ENCODE measurements at places on chromosomes 1 and 21.
A peak's percentile ranks its signal among the peaks of the same experiment; 100 is the strongest.

DNA sequence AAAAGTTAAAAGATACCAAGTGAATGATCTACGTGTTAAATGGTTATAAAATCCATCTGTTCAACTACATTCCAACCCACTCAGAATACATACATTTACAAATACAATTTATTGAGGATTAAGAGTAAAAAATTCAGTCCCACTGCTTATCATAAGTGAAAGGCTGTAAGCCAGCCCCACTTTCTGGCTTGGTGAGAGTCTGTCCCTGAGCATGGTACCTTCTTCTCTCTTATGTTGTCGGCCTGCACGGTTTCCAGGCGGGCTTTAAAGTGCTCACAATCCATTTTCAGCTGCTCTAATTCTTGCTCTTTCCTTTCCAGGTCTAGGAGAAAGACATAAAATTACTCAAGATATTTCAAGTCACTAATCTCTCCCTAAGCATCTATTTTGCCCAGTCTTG lies 15.2 kb downstream of the HSF2BP start:
- no peak for DNase-seq

GRCh38 chr1:3625151-3625907 lies 514 bp downstream of the TPRG1L start:
- peak; percentile 47 for DNase-seq

- DNase-seq: peak; percentile 43
Observed at GRCh38 chr1:89516055-89516454, 8.6 kb upstream of the LRRC8B start.

DNA sequence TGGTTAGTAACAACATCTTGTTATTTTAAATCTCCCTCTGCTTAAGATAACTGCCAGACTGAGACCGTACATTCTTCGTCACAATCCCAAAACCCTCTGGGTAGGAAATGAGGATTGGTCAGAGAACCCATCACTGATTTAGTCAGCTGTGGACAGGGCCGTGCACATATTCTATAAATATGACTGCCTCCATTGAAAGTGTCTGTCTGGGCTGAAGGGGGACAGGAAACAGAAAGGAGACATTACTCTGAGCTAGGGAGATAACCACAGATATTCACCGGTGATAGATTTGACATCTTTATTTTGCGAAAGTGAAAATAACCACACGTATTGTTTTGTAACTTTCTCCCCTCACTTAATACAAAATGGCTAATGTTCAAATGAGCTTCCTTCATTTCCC lies 36.9 kb upstream of the ST6GALNAC5 start:
- DNase-seq: no peak

DNA sequence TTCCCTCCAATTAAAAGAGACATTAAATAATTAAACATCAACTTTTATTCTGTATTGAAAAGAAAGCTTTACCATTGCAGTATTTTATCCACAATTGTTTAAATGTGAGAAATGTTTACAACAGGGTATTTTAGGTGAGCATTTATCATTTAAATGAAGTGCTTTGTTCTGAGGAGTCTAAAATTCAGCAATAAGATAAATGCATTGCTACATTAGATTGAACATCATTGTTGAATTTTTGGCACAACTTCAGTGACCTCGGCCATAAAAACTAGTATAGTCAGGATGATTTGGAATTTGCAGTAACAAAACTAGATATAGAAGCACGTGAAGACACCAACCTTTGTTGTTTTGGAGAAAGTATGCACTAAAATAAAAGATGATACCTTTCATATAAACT lies 692.9 kb downstream of the USP25 start:
- DNase-seq: no peak

DNA sequence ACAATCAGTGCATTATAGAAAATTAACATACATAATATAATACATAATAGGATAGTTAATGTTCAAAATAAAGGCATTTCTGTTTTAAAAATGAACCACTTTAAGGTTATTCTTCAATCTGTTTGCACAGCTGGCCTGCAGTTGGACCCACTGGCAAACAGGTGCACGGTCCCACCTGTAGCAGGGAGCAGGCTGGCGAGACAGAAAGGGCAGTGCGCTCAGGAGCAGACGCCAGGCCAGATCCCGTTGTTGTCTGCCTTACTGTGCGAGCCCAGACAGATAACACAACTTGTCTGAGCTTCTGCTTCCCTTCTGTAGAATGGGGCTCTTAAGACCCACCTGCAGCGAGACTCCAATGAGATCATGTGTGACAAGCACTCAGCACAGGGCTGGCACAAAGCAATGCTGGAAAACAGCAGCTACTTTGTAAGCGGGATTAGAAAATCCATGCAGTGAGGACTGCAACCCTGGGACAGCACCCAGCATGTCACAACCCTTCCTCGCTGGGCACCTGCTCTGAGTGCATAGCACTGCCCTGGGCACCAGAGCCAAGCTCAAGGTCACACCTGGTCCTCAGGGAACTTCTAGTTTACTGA lies 33.5 kb downstream of the VPS26C start:
- no peak for DNase-seq

- no peak for DNase-seq
Observed at GRCh38 chr1:168116327-168116799, 20.4 kb downstream of the GPR161 start.

DNA sequence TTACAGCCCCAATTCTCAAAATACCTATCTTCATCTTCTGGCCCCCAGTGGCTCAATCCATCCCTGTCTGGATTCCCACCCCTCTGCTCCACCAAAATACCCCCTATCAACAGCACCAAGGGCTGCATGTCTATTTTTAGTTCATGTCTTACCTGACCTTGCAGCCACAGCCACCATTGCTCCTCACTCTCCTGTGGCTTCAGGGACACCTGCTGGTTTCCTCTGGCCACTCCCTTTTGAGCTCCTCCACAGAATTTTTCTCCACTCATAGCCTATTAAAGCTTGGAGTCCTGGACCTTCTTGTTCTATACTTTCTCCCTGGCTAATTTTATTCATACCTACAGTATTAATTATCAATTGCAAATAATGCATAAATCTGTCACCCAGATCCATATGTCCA lies 125.3 kb upstream of the NGF start:
- DNase-seq: no peak

GRCh38 chr1:61951731-61952580 lies 209.7 kb downstream of the PATJ start:
- DNase-seq: no peak

DNA sequence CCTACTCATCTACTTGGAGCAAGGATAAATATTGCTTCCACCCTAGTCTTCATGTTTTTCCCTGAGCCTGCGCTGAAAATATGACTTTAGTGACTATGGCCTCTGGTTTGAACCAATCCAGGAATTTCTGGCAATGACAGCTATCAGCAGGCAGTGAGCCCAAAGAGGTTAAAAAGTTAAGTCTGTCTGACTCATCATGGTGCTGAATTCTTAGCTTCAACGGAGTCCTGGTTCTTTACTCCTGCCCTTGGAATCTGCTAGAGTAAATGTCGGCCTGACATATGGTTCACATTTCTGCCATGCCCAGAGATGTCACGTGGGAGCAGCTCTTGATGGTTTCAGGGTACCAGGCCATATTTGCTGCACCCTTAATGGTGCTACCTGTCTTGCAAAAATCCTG lies 351.6 kb upstream of the PLXNA2 start:
- DNase-seq: peak; percentile 92

DNA sequence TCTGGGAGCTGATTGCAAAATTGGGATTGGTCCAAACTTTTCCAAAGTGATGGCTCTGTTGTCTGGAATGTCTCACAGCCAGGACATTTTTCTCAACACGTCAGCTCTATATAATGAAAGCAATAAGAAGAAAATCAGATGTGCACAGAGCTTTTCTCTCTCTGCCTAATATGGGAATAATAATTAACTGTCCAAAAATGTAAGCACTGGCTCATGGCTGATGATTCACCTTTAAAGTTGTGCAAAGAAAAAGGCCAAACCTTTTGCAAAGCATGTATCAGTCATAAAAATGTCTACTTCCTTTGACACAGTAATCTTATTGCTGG lies 30.4 kb downstream of the ZNF281 start:
- DNase-seq: peak; percentile 99

DNA sequence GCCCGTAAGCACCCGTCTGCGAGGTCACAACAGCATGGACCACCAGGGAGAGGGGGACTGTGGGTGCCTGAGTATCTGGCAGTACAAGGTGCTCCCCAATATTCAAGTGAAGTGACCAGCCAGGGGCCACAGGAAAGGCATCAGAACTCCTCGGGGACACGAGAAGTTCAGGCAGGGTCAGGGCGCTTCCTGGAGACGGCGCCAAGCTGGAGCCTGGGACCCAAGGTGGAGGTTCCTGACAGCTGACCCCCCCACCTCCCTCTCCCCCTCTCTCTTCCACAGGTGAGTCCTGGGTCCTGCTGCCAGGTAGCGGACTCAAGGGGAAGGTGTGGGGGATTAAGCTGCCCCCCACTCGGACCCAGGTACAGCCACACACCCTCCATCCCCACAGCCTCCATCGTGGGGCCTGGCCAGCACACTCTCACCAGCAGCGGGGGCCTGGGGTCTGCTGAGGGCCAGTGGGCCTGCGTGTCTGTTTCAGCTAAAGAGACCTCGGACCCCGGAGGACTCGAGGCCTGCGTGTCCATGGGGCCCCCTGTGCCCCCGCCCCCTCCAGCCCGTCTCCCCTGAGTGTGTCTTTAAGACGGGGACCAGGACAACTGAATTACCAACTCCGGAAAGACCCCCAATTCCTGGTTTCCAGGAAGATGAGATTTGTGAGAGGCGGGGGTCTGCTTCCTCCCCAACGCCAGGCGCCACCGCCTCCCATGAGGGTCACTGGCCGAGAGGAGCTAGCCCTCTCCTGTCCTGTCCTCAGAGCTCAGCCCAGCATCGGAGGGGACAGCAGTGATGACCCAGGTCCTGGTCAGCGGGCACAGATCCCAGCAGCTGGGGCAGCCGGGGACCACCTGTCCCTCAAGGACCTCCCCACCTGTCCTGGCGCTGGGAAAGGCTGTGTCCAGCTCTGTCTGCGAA lies 6.2 kb downstream of the TNFRSF18 start:
- DNase-seq: no peak

- peak; percentile 58 for DNase-seq
Observed at GRCh38 chr1:220970311-220970710, 91.1 kb downstream of the HLX start.

Data from EH (cell line).